Activated T-cell treated with anti-CD3 and anti-CD28 coated beads, Interleukin-2, amount 50 U/mL, for 72 hours (primary cell): ENCODE measurements at places on chromosomes 4 and X. TPM values are rescaled to one million over a fixed set of nuclear protein-coding genes. Genes with fewer than 3 reads are reported as not detected.

TLR1 gene
- total RNA-seq: 3.2 TPM

ALB gene
- 0.42 TPM for total RNA-seq

BMPR1B gene
- total RNA-seq: not detected

CPLX1 gene
- 1.9 TPM for total RNA-seq

GRCh38 chrX:96474029-96474740 is 210.5 kb upstream of the DIAPH2 start:
- H3K27ac ChIP-seq: no peak overlapping the region
- no peak for DNase-seq
- no peaks in the 10 kb centered on the region for H3K4me1 ChIP-seq
- peaks cover 13% of the 10 kb centered on the region for H3K27me3 ChIP-seq
- H3K36me3 ChIP-seq: no peaks in the 10 kb centered on the region

DNA sequence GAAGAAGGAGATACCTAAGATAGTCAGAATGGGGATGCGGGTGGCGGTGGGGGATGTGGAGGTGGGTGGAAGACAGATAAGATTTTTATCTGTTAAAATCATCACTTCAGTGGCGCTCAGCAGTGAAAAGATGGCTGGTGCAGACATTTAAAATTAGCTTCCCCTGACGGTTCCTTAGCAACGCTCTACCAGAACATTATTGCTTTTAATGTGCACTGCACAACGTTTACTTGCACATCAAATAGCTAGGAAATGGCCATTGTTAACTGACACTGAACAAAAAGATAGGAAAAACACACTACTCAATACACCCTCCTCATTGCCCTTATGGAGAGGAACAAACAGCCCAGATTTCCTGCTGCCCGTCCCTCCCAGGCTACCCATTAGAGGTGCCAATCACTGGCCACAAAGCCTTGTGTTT is 61.0 kb upstream of the FTHL17 start:
- H3K4me1 ChIP-seq: peaks cover 14% of the 10 kb centered on the region
- H3K36me3 ChIP-seq: no peaks in the 10 kb centered on the region
- H3K4me3 ChIP-seq: no peak overlapping the region
- H3K27ac ChIP-seq: no peak overlapping the region
- no peak for DNase-seq

DNA sequence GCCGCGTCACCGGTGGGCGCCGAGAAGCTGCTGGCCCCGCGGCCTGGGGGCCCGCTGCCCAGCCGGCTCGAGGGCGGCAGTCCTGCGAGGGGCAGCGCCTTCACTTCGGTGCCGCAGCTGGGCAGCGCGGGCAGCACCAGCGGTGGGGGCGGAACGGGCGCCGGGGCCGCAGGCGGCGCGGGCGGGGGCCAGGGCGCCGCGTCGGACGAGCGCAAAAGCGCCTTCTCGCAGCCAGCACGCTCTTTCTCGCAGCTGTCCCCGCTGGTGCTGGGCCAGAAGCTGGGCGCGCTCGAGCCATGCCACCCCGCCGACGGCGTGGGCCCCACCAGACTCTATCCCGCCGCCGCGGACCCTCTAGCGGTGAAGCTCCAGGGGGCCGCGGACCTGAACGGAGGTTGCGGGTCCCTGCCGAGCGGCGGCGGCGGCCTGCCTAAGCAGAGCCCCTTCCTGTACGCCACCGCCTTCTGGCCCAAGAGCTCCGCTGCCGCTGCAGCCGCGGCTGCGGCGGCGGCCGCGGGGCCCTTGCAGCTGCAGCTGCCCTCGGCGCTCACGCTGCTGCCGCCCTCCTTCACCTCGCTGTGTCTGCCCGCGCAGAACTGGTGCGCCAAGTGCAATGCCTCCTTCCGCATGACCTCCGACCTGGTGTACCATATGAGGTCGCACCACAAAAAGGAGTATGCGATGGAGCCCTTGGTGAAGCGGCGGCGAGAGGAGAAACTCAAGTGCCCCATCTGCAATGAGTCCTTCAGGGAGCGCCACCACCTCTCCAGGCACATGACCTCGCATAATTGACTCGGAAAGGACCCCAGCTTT is 5.6 kb downstream of the PRDM8 start:
- H3K36me3 ChIP-seq: peaks cover 1% of the 10 kb centered on the region
- no peak overlapping the region for H3K27ac ChIP-seq
- peaks cover 28% of the 10 kb centered on the region for H3K27me3 ChIP-seq
- peak overlapping the region; percentile 94 for H3K4me3 ChIP-seq

- H3K4me1 ChIP-seq: peaks cover 6% of the 10 kb centered on the region
- no peaks in the 10 kb centered on the region for H3K36me3 ChIP-seq
- H3K27me3 ChIP-seq: peaks cover 8% of the 10 kb centered on the region
- H3K27ac ChIP-seq: no peak overlapping the region
Measured at GRCh38 chrX:7158468-7158990, 10.6 kb upstream of the PUDP start.

WAS gene
- 81.4 TPM for total RNA-seq
